ENCODE measurements at places on chromosomes 11 and 22. TPM values are rescaled to one million over a fixed set of nuclear protein-coding genes. Genes with fewer than 3 reads are reported as not detected.
A peak's percentile ranks its signal among the peaks of the same experiment; 100 is the strongest.

DNA sequence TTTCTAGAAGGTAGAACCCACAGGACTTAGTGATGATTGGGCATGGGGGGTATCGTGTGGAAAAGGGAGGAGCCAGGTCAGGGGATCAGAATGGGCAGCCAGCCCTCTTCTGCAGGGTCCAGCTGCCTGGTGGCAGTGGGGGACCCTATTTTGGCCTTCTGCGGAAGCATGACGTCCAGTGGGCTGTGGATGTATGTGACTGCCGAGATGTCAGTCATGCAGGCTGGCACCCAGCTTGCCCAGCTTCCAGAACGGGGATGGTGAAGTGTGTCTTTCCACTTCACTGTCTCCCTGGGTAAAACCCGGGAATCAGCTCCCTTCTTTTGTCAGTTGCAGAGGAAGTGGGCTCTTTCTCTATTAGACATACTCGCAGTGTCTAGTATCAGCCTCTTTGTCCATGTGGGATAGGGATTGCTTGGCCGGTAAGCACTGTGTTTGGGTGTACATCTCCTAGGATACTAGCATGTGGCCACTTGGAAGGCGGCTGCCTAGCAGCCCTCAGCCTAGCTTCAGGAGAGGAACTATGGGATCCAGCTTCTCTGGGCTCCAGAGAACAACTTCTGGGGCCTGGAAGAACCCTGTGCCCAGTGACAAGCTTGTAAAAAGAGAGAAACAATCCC, 51.4 kb downstream of the GRIK4 start:
- no peak overlapping the region for H3K4me3 ChIP-seq
- H3K27me3 ChIP-seq, result no peaks in the 10 kb centered on the region
- peaks cover 18% of the 10 kb centered on the region for H3K4me1 ChIP-seq
- H3K36me3 ChIP-seq, result no peaks in the 10 kb centered on the region
- DNase-seq, result peak; percentile 13

GRCh38 chr11:106463154-106463553, 385.7 kb downstream of the AASDHPPT start:
- no peaks in the 10 kb centered on the region for H3K36me3 ChIP-seq
- no peak for DNase-seq
- H3K27me3 ChIP-seq, result no peaks in the 10 kb centered on the region
- H3K4me3 ChIP-seq, result no peak overlapping the region
- H3K4me1 ChIP-seq, result no peaks in the 10 kb centered on the region
- H3K27ac ChIP-seq, result no peak overlapping the region

- no peak overlapping the region for H3K27ac ChIP-seq
- DNase-seq, result no peak
Measured at GRCh38 chr11:73292525-73292894, 15.6 kb upstream of the ARHGEF17 start.

DNA sequence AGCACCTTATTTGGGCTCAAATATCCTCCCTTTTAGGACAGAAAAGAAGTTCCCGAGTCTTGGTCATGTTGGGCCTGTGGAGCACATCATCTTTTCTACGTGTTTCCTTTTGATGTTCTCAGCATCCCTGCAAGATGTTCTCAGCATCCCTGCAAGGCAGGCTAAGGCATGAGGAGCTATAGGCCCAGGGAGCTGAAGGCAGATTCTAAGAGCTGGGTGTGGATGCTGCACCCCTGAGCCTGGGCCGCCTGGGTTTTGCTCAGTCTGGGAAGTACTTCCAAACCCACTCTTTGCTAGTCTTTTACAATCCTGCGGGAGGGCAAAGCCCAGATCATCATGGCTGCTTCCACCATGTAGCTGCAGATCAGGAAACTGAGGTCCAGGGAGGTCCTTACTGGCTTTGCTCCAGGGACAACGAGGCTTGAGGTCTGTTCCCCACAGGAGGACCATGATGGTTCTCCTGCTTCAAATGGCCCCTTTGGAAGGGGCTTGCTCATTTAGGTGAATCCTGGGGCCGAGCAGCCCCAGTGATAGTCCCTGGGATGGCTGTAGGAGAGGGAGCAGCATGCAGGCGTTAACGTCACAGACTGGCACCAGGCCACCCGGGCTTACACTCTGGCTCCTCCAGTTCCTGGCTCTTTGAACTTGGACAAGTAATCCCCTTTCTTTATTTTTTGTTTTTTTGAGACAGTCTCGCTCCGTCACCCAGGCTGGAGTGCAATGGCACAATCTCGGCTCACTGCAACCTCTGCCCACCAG, 10.6 kb downstream of the LRRC75B start:
- no peaks in the 10 kb centered on the region for H3K36me3 ChIP-seq
- peaks cover 30% of the 10 kb centered on the region for H3K4me1 ChIP-seq
- no peak overlapping the region for H3K4me3 ChIP-seq
- H3K27me3 ChIP-seq, result no peaks in the 10 kb centered on the region
- H3K27ac ChIP-seq, result peak overlapping the region; percentile 58

- no peaks in the 10 kb centered on the region for H3K36me3 ChIP-seq
- H3K27me3 ChIP-seq, result no peaks in the 10 kb centered on the region
- no peak for DNase-seq
- no peak overlapping the region for H3K27ac ChIP-seq
- H3K4me1 ChIP-seq, result no peaks in the 10 kb centered on the region
Measured at GRCh38 chr11:102883141-102883540, 8.4 kb upstream of the MMP12 start.

DNA sequence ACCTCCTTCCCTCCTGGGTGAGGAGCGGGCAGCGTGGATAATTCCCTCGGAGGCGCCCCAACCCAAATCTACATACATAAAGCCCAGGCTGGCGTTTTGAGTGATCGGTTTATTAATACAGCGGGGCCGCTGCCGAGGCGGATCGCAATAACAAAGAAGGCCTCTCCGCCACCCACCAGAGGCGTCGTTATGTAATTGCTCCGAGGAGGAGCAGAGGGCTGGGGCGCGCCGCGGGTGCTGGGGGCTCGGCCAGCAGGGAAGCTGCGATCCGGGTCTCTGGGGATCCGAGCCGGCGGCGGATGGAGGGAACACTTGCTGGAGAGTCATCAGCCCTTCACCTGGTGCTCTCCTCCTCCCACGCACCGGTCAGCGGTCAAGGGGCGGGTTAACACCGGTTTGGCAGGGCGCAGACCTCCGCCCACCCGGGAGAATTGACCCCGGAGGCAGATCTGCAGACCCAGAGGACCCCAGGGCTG, 6.4 kb upstream of the TP53I11 start:
- H3K27me3 ChIP-seq, result no peaks in the 10 kb centered on the region
- no peak overlapping the region for H3K27ac ChIP-seq
- no peak overlapping the region for H3K4me3 ChIP-seq
- peak; percentile 35 for DNase-seq

DNA sequence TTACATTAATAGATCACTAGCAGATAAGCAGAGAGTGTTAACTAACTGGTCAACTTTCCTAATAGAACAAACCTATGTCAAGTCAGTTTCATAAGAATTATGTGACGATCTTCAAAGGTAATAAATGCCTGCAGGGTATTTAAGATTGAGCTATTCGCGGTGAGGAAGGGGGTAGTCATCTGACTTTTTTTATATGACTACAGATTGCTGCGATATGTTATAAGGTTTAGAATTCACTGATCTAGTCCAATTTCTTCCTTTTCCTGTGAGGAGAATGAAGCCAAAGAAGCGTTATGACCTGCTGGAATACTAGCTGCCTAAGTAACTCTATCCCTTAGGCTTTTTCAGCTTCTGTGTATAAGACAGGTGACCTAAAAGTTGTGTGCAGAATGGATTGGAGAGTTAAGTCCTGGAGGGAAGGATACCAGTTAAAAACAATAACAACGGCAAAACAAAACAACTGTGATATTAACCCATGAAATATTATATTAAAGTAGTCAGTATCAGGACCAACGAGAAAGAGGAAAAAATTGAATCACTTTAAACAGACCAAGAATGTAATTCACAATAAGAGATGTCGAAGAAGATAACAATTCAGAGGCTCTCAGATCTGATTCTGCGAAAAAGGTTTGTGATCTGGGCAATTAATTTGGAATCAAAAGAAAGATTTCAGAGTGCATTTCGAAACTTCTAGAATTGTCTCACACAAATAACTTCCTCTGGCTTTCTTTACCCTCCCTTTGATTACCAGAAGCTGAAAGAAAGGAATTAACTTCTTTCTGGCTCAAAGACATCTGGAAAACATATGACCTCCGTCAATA, 630 bp downstream of the CASP4 start:
- H3K27ac ChIP-seq, result peak overlapping the region; percentile 64
- H3K27me3 ChIP-seq, result no peaks in the 10 kb centered on the region
- peak overlapping the region; percentile 21 for H3K4me3 ChIP-seq
- no peak for DNase-seq
- H3K4me1 ChIP-seq, result no peaks in the 10 kb centered on the region

GRCh38 chr11:64834723-64835615, 9.5 kb downstream of the CDC42BPG start:
- no peaks in the 10 kb centered on the region for H3K4me1 ChIP-seq
- no peak for DNase-seq

DNA sequence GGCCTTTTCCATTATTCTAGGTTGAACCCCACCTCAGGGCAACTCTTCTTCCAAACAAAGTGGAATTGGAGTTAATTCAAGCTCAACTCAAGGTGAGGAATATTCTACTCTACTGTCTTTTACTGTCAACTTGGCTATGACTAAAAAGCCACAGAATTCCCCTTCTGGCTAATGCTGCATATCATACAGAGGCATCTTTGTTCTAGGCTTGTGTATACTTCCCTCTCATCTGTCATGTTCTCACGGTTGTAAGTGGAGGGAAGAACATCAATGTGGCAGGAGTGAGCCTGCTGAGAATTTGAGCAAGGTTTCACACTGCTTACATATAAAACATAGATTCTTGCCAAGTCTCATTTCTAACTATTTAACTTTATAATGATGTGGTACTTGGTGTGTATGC, 921.4 kb upstream of the CNTN5 start:
- H3K4me1 ChIP-seq, result no peaks in the 10 kb centered on the region
- no peak for DNase-seq
- no peak overlapping the region for H3K27ac ChIP-seq
- H3K36me3 ChIP-seq, result no peaks in the 10 kb centered on the region

- no peak overlapping the region for H3K27ac ChIP-seq
- DNase-seq, result no peak
- H3K4me1 ChIP-seq, result no peaks in the 10 kb centered on the region
- H3K36me3 ChIP-seq, result no peaks in the 10 kb centered on the region
Measured at GRCh38 chr11:12922418-12922817, 86.7 kb upstream of the RASSF10 start.

- H3K4me1 ChIP-seq, result no peaks in the 10 kb centered on the region
- H3K27me3 ChIP-seq, result no peaks in the 10 kb centered on the region
- no peak for DNase-seq
Measured at GRCh38 chr22:47324435-47324990, 562.1 kb downstream of the TBC1D22A start.

Gene NUP160
- 36.5 TPM for total RNA-seq

Gene MS4A2
- 0.96 TPM for total RNA-seq

Gene VSIG2
- 33.1 TPM for total RNA-seq

Gene MEI1
- total RNA-seq, result 5.2 TPM

Gene MRGPRX3
- not detected for total RNA-seq

Gene TENM4
- 16.8 TPM for total RNA-seq

Gene NCF4
- total RNA-seq, result 3.7 TPM
